Stomach (tissue), 19 donors: ENCODE measurements at places on chromosomes 1 and 21. TPM values are rescaled to one million over a fixed set of nuclear protein-coding genes. Genes with fewer than 3 reads are reported as not detected.

DNA sequence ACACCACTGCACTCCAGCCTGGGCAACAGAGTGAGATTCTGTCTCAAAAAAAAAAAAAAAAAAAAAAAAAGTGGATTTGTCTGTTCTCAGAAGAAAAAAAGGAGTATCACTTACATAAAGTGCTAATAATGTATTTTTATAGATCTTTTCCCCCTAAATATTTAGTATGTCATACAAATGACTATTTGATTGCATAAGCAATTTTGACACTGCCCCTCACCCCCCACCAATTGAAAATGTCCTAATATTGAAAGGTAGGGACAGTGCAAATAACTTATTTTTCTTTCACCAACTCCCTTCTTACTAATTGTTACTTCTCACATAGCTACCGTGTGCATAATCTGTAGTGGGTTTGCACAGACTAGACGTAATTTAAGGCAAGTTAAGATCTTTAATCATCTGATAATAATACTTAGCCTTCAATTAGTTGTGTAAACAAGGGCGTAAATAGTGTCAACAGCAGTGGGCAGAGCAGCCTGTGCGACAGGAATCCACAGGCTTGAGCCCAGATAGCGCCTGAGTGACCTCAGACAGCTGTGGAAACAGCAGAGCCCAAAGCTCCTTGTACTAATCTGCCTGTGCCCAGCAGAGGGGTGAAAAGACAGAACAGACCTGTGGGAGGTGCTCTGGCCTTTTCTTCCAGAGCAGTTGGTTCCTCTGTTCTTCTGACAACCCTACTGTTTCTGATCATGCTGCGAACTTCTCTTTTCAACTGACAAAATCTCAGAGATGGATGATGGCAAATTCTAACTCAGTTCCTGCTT is 4.5 kb upstream of the IER5 start:
- DNase-seq: peak; percentile 62
- H3K27me3 ChIP-seq: no peaks in the 10 kb centered on the region
- no peaks in the 10 kb centered on the region for H3K36me3 ChIP-seq

GRCh38 chr21:38831526-38832467 is 26.1 kb downstream of the ETS2 start:
- no peak overlapping the region for H3K4me3 ChIP-seq
- H3K4me1 ChIP-seq: peaks cover 10% of the 10 kb centered on the region
- H3K36me3 ChIP-seq: no peaks in the 10 kb centered on the region
- H3K27ac ChIP-seq: peak overlapping the region; percentile 63

DNA sequence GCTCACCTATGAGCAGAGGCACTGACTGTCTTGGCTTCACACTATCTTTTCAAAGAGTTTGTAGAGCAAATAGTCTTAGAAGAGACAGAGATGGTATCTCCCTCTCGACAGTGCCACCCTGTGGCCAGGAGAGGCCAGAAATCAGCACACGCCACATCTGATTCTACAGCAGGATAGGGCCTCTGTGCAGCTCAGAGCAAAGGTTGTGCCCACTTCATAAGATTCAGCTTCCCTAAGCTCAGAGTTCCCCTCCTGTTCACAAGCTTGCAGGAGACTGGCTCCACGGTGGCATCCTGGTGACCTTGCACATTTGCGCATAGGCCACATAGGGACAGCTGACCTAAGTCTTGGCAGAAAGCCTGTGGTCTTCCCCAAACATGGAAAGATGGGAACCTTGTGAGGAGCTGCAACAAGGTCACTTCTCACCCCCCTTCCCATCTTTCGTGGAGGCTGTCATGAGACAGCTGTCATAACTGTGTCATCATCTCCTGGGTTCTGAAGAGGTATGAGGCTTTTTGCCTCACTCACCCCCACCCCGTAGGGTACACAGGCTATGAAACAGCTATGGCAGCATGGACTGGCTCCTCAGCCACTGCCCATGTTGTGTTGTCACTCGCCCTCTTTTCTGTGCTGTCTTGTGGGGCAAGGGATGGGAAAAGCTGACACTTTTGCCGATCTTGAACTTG is 3.0 kb downstream of the ITLN2 start:
- H3K36me3 ChIP-seq: no peaks in the 10 kb centered on the region
- no peaks in the 10 kb centered on the region for H3K27me3 ChIP-seq
- peaks cover 24% of the 10 kb centered on the region for H3K4me1 ChIP-seq

Gene OR2W3
- not detected for total RNA-seq

- no peak overlapping the region for H3K27ac ChIP-seq
- H3K4me1 ChIP-seq: peaks cover 9% of the 10 kb centered on the region
- H3K27me3 ChIP-seq: no peaks in the 10 kb centered on the region
- H3K36me3 ChIP-seq: no peaks in the 10 kb centered on the region
Observed at GRCh38 chr1:193339401-193339800, 153.0 kb upstream of the B3GALT2 start.

- H3K27me3 ChIP-seq: no peaks in the 10 kb centered on the region
- no peaks in the 10 kb centered on the region for H3K36me3 ChIP-seq
- no peak overlapping the region for H3K27ac ChIP-seq
- no peaks in the 10 kb centered on the region for H3K4me1 ChIP-seq
Observed at GRCh38 chr21:34055615-34056014, 17.8 kb upstream of the MRPS6 start.

DNA sequence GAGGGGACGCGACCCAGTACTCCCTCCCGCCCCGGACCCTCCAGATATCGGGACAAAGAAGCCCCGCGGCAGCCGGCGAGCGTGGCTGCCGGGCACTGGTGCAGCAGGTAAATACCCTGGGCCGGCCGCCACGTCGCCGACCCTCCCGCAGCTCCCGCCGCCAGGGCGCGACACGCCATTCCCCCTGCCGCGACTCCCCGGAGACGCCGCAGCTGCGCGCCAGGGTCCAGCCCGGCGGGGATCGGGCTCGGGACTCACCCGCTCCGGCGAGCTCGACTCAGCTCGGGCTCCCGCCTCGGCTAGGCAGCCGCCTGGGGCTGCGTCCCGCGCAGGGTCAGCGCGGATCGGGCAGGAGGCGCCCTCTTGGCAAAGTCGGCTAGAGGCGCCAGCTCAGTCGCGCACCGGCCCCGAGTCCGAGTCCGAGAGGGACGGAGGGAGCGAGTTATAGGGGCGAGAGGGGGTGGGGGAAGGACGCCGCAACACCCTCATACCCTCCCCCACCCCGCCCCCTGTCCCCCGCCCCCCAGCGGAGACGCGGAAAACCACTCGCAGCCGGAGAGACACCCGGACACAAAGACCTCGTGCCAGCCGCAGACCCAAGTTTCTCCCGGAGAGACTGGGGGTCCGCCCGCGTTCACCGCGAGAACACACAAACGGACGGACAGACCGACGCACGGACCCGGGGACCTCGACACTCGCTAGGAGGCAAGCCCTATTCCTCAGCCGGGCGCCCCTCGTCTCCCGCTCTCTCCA is 985 bp downstream of the SYT6 start:
- no peaks in the 10 kb centered on the region for H3K36me3 ChIP-seq
- peaks cover 33% of the 10 kb centered on the region for H3K4me1 ChIP-seq
- no peak overlapping the region for H3K27ac ChIP-seq
- peak; percentile 79 for DNase-seq
- H3K4me3 ChIP-seq: peak overlapping the region; percentile 46
- peaks cover 62% of the 10 kb centered on the region for H3K27me3 ChIP-seq

Gene CD5L
- not detected for total RNA-seq

DNA sequence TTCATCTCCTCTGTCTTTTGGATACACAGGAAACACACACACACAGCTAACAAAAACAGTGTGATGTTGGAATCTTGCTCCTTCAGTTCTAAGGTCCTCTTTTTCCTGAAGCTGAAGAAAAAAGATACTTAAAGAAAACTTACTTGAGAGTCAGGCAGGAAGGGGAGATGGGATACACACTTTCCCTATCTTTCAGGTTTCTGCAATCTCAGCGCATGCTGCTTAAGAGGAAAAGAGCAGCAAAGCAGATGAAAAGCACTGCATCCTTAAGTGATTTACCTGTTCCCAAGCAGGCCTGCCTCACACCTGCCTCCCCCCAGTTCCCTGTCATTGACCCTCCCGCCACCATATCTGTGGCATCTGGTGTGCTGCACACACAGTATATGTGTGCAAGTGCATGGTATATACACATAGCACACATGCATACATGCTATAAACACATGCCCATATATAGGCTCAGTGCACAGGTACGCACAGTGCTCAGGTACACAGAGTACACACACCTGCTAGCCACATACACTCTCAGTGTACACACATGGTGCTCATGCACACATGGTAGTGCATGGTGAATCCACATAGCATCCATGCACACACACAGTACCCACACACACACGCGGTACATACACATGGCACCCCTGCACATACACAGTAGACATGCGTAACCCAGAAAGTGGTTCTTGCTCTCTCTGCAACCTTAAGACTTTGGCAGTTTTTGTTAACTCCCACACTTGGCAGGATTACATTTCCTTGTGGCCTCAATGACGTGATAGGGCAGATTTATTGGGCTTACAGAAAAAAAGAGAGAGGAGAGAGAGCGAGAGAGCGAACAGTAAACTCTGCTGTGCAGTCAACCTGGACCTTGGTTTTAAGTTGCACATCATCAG is 166.9 kb downstream of the TOMM20 start:
- H3K36me3 ChIP-seq: no peaks in the 10 kb centered on the region
- no peaks in the 10 kb centered on the region for H3K27me3 ChIP-seq
- H3K27ac ChIP-seq: peak overlapping the region; percentile 92
- H3K4me1 ChIP-seq: peaks cover 88% of the 10 kb centered on the region
- no peak overlapping the region for H3K4me3 ChIP-seq

GRCh38 chr1:43466403-43466802 is 12.7 kb upstream of the HYI start:
- no peak overlapping the region for H3K27ac ChIP-seq
- H3K4me3 ChIP-seq: no peak overlapping the region
- no peaks in the 10 kb centered on the region for H3K36me3 ChIP-seq

GRCh38 chr1:2611031-2611501 is 21.8 kb downstream of the MMEL1 start:
- H3K36me3 ChIP-seq: no peaks in the 10 kb centered on the region
- no peak overlapping the region for H3K27ac ChIP-seq
- peak; percentile 56 for DNase-seq
- H3K4me3 ChIP-seq: peak overlapping the region; percentile 22

Gene ITLN1
- 1.2 TPM for total RNA-seq

DNA sequence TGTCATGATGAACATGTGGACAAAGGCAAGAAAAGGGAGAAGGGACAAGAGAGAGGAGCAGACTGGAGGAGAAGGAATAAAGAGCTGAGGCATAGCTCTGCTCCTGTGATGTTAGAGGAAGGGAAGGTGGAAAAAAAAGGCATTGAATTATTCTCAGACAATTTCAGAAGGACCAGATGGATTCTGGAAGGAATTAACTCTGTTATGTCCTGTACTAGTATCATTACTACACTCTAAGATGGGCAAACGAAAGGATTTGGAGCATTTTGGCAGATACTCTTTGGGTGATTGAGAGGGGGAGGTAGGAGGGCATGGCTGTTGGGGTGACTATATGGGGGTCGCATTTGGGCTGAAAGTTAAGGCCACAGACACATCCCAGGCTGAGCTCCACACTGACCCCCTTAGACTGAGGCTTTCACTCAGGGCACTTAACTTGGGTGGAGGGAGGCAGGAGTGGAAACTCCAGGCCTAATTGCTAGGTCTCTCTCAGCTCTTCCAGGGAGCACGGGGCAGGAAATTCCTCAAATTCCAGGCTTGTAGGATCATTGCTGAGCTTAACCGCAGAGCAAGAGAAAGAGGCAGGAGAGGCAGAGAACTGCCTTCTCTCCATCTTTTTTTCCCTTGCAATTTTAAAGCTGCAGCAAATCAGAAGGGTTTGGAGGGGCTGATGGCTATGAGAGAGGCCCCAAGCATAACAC is 25.9 kb downstream of the KIRREL1 start:
- H3K36me3 ChIP-seq: no peaks in the 10 kb centered on the region
- H3K27ac ChIP-seq: peak overlapping the region; percentile 83
- no peaks in the 10 kb centered on the region for H3K27me3 ChIP-seq
- H3K4me3 ChIP-seq: no peak overlapping the region
- peaks cover 27% of the 10 kb centered on the region for H3K4me1 ChIP-seq

DNA sequence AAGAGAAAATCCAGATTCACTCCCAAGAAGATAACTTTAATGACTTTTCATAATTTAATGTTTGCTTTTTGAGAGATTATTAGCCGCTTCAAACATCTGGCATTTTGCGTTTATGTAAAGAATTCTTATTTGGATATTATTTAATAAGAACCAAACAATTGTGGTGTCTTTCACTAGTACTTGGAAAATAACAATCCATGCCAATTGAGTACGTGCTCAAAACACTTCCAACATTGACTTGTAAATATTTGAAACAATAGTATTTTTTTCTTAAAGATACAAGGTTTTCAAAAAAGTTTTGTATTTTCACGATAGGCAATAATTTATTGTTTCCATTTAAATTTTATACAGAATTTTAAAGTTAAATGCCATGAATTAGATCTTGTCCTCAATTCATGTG is 498.7 kb downstream of the AMY1C start:
- DNase-seq: no peak
- no peak overlapping the region for H3K27ac ChIP-seq
- H3K36me3 ChIP-seq: no peaks in the 10 kb centered on the region
- H3K27me3 ChIP-seq: no peaks in the 10 kb centered on the region
- no peak overlapping the region for H3K4me3 ChIP-seq
- no peaks in the 10 kb centered on the region for H3K4me1 ChIP-seq

DNA sequence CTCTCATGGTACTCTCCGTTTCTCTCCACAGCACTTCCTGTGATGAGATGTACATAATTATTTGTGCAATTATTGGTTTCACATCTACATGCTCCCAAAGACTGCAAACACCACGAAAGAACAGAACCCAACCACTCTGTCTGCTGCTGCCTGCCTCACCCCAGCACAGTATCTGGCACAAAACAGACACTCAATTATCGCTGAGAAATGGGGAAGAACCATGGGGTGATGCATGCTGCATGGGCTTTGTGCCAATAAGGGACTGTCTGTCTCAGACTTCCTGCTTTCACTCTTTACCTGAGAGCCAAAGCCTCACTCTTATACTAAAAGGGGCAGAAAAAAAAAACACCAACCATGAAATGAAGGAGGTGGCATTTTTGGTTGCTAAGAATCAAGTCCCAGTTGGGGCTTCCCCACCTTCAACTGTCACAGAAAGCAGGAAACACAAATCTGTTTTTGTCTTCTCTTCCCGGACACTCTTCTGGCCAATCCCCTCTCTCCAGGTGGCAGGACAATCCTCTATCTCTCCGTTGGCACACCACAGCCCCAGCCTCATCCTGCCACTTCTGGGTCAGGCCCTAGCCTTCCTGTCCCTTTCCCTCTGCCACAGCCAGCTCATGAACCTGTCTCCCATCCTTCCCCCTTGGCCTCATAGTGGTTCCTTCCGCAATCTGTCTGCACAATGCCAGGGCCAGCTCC is 82.0 kb downstream of the TGFBR3 start:
- no peaks in the 10 kb centered on the region for H3K36me3 ChIP-seq
- H3K27me3 ChIP-seq: no peaks in the 10 kb centered on the region
- peaks cover 63% of the 10 kb centered on the region for H3K4me1 ChIP-seq
- DNase-seq: peak; percentile 53

DNA sequence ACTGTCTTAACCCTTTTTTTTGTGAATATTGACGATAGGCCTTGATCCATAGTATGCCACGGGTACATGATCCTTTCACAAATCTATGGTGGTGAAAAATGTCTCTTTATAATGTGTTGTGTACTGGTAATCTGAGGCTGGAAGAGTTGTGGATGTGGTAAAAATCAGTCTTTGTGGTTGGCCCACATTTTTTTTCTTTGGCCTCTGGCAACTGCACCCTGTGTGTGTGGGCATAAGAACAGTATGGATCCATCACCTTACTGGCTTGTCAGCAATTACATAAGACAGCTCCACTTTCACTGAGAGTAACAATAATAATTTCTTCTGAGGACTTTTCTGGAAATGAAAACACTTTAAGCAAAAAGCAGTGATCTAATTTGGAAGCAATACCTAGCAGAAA is 101.6 kb downstream of the GABPA start:
- no peaks in the 10 kb centered on the region for H3K36me3 ChIP-seq
- no peak for DNase-seq
- H3K27ac ChIP-seq: no peak overlapping the region
- no peaks in the 10 kb centered on the region for H3K4me1 ChIP-seq
- no peak overlapping the region for H3K4me3 ChIP-seq
- no peaks in the 10 kb centered on the region for H3K27me3 ChIP-seq
